ENCODE measurements at places on chromosomes 13 and 19. TPM values are rescaled to one million over a fixed set of nuclear protein-coding genes. Genes with fewer than 3 reads are reported as not detected.

DNA sequence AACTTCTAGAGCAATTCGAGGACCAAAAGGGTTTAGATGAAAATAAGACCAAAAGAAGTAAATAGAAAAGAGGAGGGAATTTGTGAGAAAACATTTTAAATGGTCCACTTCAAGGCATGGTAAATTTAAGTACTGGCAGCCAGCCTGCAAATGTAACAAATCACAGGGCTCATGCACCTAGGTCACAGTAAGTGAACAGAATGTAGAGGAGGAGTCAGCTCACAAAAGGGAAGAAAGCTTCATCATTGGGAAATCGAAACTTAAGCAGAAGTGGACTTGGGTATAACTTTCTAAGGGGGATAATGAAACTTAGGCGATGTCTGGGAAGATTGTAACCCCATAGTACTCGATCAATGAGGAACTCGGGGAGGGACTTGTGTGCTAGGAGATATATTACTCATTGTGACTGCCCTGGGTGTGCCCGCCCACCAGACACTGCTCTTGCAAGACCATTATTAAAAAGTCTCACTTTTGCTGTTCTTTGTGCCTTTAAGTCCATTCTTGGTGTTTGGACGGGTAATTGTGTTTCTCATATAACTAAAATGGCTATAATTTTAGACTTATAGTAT lies 1053.6 kb upstream of the MIR17HG start:
- DNase-seq: no peak

DNA sequence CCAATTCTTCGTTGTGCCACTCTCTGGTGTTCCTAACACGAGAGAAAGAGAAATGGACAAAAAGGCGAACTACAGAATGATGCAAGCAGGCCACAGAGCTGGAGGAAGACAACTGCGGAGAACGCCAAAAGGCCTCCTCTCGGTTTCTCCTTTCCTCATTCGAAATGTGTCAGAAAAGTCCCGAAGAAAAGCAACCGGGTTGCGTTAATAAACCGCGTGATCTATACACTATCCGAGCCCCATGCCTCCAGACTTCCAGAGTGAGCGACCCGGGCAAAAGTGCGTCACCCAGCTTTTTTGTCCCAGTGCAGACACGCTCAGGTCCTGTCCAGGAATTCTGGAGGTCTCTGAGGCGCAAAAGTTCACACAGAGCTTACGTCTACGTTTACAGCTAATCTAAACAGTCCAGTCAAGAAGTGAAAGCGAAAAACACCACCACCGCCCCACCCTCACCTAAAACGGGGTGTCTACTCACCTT lies 413 bp downstream of the N4BP2L2 start:
- peak; percentile 35 for DNase-seq

GRCh38 chr13:35345992-35346391 lies 130.5 kb downstream of the MAB21L1 start:
- DNase-seq: no peak

DNA sequence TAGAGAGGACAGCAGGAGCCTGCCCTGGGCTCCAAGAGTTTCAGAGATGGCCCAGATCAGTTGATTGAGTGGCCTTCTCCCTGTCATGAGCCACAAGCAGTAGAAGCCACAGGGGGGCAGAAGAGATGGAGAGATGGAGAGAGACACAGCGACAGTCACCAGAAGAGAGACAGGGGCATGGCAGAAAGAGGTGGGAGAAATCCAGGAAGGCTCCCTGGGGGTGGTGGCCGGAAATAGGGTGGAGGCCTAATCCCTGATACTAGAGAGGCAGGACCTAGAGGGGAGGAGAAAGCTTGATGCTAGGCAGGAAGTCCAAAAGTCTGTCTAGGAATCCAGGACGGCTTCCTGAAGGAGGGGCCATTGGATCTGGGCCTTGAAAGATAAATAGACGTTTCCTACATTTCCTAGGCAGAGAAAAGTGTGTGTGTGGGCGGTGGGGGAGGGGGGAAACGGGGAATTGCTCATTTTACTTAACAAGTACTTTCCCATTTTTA lies 9.6 kb upstream of the TPM4 start:
- DNase-seq: peak; percentile 59

- no peak for DNase-seq
Observed at GRCh38 chr13:24145240-24145639, 15.3 kb upstream of the SPATA13 start.

GRCh38 chr13:43368003-43368402 lies 344.6 kb downstream of the DNAJC15 start:
- DNase-seq: no peak

- no peak for DNase-seq
Observed at GRCh38 chr13:31224174-31224669, 24.4 kb downstream of the B3GLCT start.

IGSF23 gene
- not detected for total RNA-seq

ZNF780A gene
- 13.0 TPM for total RNA-seq

RNASEH2A gene
- total RNA-seq: 8.1 TPM

URAD gene
- total RNA-seq: not detected

ETV2 gene
- total RNA-seq: 0.29 TPM

GAS6 gene
- 165 TPM for total RNA-seq

All from left cardiac atrium (tissue), 4 donors.